Skeletal muscle cell (primary cell): ENCODE measurements at places on chromosomes 13 and 19.

- no peak for DNase-seq
These were observed 202.9 kb downstream of the SUCLA2 start for GRCh38 chr13:47798194-47798593.

GRCh38 chr13:51596541-51596940 lies 12.3 kb downstream of the WDFY2 start:
- DNase-seq: no peak

GRCh38 chr19:10808937-10809649 lies 26.9 kb downstream of the TMED1 start:
- DNase-seq: peak; percentile 29

- DNase-seq: no peak
These were observed 104.4 kb upstream of the CSNK1A1L start for GRCh38 chr13:37209621-37210580.

- DNase-seq: no peak
These were observed 15.9 kb upstream of the IZUMO2 start for GRCh38 chr19:50178859-50179537.

DNA sequence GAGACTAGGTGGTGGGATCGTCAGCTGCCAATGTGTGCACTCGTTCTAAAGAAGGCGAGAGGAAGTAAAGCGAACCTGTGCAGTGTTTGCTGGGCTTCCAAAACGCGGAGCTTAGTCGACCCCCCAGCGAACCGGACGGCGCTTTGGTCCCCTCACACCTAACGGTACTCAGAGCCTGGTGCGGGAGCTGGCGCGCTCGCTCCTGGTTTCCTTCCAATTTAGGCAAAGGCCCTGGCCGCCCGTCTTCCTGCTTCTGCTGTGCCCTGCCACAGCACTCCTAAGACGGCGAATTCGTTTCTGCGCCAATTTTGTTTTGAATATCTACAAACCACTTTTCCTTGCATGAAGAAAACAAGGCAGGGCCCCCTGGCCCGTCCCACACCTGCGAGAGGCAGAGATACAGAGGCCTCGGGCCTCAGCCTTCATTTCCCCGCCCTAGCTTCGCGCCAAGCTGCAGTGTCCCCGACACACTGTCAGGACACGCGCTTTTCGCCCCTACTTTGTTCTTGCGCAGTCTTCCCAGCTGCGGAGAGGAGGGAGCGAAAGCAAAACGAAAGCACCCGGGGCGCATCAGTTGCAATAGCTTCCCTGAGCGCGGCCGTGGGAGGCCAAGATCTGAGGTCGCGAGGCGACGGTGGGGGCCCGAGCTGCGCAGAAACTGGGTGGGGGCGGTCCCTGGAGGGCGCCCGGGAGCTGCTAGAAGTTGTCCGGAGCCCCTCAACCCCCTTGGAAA lies 111.9 kb downstream of the KCNRG start:
- DNase-seq: no peak

- DNase-seq: peak; percentile 64
These were observed 1.4 kb downstream of the PARP4 start for GRCh38 chr13:24511019-24511815.

- no peak for DNase-seq
These were observed 80.7 kb upstream of the OLFM4 start for GRCh38 chr13:52947921-52948373.

- DNase-seq: no peak
These were observed 527.5 kb upstream of the NBEA start for GRCh38 chr13:34414616-34415015.

GRCh38 chr19:11397089-11397610 lies 13.0 kb upstream of the EPOR start:
- DNase-seq: no peak

GRCh38 chr19:29239213-29239776 lies 26.3 kb upstream of the UQCRFS1 start:
- DNase-seq: no peak

GRCh38 chr13:111992911-111993310 lies 74.0 kb upstream of the SOX1 start:
- no peak for DNase-seq

GRCh38 chr19:29841209-29841558 lies 29.4 kb downstream of the CCNE1 start:
- DNase-seq: no peak

DNA sequence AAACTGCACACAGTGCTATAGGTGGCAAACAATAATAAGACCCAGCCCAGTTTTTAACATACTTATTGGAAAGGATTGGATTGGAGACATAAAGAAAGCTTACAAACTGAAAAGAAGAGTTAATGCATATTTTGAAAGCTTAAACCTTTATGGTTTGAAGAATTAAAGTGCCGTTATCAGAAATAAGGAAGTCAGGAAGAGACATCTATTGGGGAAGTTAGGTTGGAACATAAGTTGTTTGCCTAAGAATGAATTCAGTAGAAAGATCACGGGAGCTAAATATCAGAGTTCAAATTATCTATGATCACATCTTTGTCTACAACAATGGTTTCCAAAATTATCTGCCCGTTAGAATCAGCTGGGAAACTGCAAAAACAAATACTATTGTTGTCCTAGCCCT lies 767.9 kb downstream of the PCDH9 start:
- no peak for DNase-seq

DNA sequence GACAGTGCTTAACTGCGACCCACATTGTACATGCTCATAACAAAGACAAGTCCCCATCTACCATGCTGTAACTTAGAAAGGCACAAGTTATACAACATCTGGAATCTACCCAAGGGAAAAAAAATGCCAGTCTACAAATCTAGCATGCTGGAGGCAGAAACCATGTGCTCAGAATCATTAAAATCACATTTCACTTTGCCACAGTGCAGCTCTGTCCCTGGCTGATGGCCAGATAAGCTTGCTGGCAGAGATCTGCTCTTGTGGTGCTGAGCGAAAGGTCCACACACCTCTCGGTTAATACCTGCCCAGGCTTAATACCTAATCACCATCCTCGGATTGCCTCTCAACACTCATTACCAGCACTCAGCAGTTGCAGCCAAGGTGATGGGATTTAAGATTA lies 74.1 kb upstream of the UQCRFS1 start:
- no peak for DNase-seq

DNA sequence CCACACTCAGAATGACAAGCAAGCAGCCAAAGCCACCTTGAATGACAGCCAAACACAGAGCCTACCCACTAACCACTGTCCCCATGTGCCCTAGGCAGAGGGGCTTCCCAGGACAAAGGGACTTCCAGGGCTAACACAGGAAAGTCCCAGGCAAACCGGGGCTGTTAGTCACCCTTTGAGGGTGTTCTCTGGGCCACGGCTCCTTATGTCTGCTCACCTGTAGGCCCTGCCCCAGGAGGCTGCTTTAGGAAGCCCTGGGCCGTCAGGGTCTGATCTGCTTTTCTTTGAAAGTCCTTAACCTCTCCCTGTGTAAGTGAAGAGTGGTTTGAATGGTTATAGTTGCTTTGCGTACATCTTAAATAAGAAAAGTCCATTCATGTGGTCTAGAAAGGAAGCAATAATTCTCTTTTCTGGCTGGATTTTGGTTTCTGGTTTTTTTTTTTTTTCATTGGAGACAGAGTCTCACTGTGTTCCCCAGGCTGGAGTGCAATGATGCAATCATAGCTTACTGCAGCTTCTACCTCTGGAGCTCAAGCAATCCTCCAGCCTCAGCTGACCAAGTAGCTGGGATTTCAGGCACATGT lies 161.4 kb downstream of the EFNB2 start:
- peak; percentile 68 for DNase-seq

GRCh38 chr13:87361216-87361615 lies 310.0 kb upstream of the SLITRK5 start:
- DNase-seq: no peak

DNA sequence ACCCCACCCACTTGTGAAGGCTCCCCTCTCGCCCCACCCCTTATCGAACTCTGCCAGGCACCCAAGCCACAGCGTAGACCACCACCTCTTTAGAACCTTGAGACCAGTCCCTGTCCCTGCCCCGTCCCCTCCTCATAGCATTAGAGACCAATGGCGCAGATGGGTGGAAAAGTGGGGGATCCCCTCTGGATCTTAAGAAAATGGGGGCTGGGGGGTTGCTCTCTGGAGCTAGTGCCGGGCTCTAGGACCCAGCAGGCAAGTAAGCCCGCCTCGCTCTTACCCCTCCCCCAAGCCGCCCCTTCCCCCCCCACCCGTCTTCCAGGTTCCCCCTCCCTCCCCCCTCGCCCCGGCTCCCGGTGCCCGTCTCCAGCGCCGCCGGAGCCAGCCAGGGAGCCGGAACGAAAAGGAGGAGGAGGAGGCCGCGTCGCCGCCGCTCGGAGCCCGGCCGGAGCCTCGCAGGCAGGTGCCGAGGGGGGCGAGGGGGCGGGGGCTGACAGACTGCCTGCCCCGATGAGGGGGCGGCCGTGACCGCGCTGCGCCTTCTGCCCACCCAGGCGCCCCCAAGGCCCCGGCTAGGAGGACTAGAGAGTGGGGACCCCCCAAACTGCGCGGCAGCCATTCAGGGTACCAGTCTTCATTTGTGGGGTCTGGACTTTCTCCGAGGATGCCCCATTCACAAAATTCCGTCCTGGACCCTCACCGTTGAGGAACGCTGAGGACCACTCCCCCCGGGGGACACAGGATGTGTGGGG lies at the start of gene SPRED3:
Gene SPRED3, plus strand, starts transcription at position 349 of the 752 bp plus-strand sequence. CDS start 1,606 bp downstream, outside the sequence.
- no peak for DNase-seq

DNA sequence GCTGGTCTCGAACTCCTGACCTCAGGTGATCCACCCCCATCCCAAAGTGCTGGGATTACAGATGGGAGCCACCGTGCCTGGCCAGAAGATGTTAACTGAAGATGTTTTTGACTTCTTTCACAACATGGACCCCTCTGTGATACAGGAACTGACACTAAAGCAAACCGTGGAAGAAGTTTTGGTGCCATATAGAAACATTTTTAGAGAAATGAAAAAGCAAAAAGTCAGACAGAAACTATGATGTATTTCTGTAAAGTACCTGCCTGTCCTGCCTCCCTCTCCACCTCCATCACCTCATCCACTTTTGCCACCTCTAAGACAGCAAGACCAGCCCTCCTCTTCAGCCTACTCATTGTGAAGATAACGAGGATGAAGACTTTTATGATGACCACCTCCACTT lies 11.3 kb downstream of the FBXO27 start:
- no peak for DNase-seq

GRCh38 chr19:18761531-18762110 lies 29.5 kb downstream of the COMP start:
- DNase-seq: no peak

DNA sequence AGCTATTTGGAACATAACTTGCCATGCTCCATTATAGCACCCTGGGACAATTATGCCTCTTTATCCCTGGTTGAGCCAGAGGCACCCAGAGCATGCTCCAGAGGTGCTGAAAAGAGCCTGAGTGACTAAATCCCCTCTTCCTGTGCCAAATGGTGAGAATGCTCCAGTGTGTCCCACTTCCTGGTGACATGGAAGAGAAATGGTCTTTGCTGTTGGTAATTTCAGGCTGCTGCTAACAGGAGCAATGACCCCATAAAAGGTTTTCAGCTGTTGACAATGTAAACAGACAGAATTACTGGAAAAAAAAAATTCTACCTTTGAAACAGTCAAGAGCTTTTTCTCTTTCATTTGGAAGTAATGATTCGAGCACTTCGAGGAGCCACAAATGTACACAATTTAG lies 341.8 kb downstream of the FGF9 start:
- no peak for DNase-seq

DNA sequence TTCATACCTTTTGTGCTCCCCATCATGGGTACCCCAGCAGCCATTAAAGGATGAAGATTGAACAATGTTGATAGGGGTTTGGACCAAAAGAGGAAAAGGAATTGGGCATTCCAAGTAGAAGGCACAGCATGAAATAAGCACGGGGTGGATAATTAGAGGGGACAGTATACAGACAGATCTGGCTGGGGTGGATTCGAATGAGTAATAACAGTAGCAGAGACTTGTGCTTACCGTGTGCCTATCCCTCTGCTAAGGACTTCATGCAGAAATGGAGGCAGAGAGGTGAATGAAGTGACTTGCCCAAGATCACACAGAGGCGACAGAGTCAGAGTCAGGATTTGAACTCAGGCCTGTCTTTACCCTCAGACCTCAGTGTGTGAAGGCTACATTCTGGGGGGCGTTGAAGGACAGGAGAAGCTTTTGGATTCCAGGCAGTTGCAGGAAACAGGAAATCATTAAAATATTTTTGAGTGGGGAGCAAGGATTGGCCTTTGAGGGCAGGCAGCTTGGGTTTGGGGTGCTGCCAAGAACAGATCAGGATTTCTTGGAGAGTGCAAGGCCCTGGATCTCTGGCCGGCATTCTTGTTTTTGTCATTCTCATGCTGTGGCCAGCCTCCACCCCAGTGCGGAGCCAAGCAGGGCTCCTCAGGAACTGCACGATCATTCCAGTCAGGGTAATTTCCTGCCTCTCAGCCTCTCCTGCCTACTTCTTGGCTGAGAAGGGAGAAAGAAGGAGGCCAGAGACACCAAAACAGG lies 18.7 kb downstream of the PAF1 start:
- peak; percentile 77 for DNase-seq

GRCh38 chr13:76516586-76516985 lies 369.6 kb downstream of the KCTD12 start:
- no peak for DNase-seq

- peak; percentile 95 for DNase-seq
These were observed 19.6 kb upstream of the EPHX3 start for GRCh38 chr19:15251749-15252397.

DNA sequence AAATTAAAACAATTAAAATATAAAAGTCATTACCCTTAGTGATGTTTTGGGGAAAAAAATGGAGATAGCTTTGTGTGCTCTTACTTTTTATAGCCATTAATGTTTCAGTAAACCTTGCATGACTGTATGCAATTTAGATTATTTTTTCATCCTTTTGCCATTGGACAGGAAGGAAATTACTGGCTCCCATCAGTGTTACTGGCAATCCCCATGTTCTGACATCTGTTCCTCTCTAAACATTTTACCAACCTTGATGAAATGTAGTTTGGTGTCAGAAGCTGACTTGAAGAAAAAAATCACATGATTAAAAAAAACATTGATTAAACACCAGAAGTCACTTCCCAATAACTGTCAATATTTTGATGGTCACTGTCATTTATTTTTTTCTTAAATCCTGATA lies 52.3 kb upstream of the ZNF536 start:
- no peak for DNase-seq

DNA sequence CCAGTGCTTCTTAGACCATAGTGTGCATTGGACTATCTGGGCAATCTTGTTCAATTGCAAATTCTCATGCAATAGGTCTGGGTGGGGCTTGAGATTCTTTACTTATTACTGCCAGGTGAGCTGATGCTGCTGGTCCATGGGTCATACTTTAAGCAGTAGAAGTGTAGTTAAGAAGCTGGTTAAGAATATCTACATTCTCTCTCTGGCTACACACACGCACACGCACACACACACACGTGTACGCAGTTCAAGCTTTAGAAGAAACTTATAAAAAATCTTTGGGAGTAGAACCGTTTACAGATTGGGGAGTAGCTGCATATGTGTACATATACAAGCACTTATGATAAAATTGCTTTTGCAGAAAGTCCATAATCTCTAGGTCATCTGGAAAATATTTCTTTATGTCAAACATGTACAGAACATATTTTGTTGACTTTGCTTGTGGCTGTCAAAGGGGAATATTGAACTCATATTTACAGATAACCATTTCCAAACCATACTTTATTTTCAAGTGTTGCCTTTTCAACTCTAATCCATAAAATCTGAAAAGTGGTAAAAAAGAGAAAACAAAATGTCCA lies 99.7 kb downstream of the GPC6 start:
- DNase-seq: no peak

GRCh38 chr13:19172007-19172646 lies 9.5 kb downstream of the TUBA3C start:
- DNase-seq: no peak

GRCh38 chr19:51386882-51387520 lies 773 bp downstream of the LIM2 start:
- no peak for DNase-seq
